ENCODE measurements at places on chromosomes 6 and 20.

DNA sequence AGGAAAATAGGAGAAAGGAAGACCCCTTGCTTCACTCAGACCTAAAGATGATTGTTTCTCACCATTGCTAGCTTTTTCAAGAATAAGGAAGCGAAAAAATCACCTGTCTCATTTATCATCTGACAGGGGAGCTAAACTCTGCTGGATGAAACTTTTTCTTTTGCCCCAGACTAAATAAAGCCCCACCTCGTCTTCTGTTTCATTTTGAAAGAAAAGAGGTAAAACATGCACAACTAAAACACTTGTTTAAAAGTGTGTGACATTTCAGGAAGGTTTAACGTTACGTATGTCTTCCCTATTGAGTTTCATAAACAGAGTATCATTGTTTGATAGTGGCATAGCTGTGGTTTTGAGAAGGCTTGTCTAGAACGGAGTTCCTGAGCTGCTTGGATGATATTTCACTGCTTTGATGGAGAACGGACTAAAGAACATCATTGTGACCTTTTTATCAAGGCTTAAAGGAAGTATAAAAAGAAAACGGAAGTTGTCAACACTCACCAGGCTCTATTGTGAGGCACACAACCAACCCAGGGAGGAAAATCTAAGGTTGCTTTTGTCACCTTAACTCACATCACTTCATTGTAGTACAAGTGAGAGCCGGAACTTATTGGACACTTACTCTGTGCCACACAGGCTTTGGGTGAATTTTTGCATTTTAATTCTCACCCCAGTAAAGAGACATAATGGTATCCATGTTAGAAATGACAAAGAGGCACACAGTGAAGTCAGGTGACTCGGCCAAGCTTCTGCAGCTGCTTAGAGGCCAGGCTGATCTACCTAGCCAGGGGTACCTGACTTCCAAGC is 29.5 kb downstream of the TSHZ2 start:
- no peak for DNase-seq

DNA sequence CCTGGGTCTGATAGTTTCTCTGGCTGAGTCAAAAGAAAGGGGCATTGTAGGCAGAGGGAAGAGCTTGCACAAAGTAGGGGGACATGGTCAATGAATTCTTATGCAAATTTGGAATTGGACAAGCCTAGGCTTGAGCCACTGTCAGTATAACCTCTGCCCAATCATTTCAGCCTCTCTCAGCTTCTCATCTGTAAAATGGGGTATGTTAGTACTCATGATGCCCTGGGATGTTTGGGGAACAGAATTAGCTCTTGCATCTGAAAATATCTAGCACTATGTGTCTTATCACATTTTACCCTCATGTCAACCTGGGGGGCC is 148.6 kb downstream of the DHX35 start:
- DNase-seq = no peak

- no peak for DNase-seq
These were observed 130.3 kb upstream of the LY86 start for GRCh38 chr6:6458172-6458571.

GRCh38 chr20:60581606-60582115 is 623.4 kb downstream of the CDH26 start:
- no peak for DNase-seq

GRCh38 chr20:20462185-20462584 is 94.3 kb downstream of the INSM1 start:
- no peak for DNase-seq

- DNase-seq = peak; percentile 33
These were observed 41.9 kb downstream of the KCTD20 start for GRCh38 chr6:36484736-36485135.

DNA sequence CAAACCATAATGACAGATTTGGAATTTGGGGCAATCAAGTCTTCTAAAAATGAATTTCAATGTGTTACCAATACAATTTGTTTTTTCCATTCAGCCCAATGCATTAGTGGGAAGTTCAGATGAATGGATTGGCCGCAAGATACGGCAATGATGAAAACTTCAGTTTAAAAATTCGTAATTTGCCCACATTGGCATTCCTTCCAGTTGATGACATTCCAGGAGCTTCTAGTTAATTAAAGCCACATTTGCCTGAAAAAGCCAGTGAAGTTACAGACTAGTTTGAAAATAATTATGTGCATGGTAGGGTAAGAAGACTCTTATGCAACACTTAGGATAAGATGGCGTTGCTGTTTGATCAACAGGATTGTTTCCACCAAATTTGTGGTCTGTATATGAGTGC is 46.2 kb downstream of the NHLRC1 start:
- no peak for DNase-seq

- DNase-seq = no peak
These were observed 104.4 kb downstream of the SYNE1 start for GRCh38 chr6:152532556-152533422.

DNA sequence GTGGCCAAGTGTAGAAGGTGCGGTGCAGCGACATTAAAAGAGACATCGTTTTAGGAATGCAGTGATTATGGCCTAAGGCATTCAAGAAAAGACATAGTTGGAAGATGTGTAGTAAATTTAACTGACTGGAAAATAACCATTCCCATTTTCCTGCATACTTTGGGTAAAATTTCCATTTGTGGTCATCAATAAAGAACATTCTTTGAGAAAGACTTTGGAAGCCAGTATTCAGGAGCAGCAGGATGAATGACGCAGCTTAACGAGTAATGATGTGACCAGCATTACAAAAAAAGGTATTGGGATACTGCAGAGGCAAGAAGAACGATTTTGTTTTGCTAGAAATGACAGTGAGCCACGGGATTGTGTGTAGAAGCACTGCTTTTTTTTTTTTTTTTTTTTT is 7.0 kb upstream of the RWDD1 start:
- no peak for DNase-seq

- DNase-seq = no peak
These were observed 475.3 kb upstream of the SOX4 start for GRCh38 chr6:21118216-21118780.

DNA sequence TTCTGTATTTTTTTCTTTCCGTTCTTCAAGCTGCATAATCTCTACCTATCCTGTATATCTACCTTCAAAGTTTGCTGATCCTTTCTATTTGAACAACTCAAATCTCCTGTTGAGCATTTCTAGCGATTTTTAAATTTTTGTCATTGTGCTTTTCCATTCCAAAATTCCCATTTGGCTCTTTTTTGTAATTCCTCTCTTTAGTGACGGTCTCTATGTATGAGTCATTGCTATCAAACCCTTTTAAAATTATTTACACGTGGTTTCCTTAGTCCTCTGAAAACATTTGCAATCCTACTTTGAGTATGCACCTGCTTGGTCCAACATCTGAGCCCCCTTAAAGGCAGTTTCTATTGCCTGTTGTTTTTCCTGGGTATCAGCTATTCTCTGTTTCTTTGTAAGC is 100.5 kb upstream of the FOXC1 start:
- no peak for DNase-seq

GRCh38 chr6:33604941-33605854 is 15.9 kb upstream of the ITPR3 start:
- no peak for DNase-seq

DNA sequence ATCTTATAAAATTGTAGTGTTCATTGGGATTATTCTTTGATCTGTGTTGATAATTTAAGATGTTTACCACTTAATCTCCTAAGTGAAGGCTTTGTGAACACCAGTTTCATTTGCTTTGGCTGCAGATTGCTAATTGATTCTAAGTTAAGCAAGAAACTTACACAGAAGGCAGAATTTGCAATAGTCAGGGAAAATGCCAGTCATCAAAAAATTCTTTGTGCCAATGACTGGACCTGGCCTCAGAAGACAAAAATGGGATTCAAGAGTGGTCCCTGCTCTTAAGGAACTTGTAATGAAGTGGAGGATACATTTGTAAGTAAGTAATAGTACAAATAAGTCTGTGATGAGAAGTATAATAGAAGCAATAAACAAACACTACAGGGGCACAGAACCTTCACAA is 63.3 kb upstream of the EXOC2 start:
- no peak for DNase-seq

- no peak for DNase-seq
These were observed 169.5 kb upstream of the RIPOR2 start for GRCh38 chr6:25105070-25105925.

DNA sequence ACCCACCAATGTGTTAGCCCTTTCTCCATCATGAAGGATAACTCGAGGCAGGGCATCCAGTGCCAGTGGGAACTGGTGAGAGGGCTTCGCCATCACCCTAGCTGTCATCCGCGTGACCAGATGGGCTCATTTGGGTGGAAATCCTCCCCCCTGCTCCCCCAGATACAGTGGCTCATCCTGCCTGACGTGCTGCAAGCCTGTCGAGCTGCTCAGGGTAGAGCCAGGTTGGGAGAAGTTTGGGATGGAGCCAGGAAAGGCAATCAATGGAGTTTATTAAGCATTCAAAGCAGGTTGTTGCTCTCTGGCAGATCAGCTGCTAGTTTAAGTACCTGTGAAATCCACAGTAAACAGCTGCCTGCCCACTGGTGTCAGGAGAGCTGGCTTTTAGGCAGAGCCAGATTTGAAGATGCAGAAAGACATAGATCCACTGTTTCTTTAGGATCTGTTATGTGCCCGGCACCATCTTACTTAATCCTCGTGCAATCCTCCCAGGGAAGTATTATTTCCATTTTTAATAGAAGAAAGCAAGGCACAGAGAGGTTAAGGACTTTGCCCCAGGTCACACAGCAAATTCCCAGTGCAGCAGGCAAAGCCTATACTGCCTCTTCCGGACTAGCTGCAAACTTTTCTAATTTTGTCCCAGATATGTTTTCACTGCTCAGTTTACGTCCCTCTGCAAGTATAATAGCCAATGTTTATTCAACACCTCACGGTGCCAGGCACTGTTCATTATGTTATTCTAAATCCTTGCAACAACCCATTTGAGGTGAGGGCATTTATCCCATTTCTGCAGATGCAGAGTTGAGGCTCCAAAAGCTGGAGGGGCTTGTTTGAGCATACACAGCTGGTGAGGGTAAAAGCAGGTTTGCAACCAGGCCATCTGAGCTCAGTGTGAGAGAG is 54.1 kb upstream of the KCNG1 start:
- no peak for DNase-seq

- DNase-seq = peak; percentile 21
These were observed 61.7 kb downstream of the ESF1 start for GRCh38 chr20:13723011-13723410.

GRCh38 chr6:22145376-22145775 is 151.5 kb downstream of the PRL start:
- DNase-seq = no peak

GRCh38 chr6:3693831-3694230 is 57.7 kb downstream of the PXDC1 start:
- no peak for DNase-seq

DNA sequence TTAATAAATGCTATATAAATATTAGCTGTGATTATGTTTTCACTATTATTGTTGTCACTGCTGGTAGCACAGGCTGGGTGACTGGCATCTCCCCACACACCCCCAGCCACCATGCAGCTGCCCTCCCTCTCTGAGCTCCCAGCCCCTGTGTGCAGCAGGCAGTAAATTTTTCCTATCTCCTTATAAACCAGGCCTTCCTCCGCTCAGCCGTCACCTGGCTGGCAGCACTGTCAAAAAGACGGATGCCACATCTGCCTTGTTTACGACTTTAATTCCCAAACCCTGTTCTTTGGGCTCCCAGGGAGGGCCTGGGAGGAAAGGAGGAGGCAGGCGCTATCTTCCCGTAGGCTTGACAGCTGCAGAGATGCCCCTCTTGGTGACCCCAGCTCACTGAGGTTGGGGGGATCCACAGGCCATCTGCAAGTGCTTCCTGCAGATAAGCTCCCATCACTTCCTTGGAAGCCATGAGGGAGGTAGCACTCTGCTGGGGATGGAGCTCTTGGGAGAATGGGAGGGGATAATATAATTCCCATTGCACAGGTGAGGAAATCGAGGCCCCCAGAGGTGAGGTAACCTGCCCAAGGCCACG is 94.5 kb downstream of the GRM4 start:
- DNase-seq = no peak

DNA sequence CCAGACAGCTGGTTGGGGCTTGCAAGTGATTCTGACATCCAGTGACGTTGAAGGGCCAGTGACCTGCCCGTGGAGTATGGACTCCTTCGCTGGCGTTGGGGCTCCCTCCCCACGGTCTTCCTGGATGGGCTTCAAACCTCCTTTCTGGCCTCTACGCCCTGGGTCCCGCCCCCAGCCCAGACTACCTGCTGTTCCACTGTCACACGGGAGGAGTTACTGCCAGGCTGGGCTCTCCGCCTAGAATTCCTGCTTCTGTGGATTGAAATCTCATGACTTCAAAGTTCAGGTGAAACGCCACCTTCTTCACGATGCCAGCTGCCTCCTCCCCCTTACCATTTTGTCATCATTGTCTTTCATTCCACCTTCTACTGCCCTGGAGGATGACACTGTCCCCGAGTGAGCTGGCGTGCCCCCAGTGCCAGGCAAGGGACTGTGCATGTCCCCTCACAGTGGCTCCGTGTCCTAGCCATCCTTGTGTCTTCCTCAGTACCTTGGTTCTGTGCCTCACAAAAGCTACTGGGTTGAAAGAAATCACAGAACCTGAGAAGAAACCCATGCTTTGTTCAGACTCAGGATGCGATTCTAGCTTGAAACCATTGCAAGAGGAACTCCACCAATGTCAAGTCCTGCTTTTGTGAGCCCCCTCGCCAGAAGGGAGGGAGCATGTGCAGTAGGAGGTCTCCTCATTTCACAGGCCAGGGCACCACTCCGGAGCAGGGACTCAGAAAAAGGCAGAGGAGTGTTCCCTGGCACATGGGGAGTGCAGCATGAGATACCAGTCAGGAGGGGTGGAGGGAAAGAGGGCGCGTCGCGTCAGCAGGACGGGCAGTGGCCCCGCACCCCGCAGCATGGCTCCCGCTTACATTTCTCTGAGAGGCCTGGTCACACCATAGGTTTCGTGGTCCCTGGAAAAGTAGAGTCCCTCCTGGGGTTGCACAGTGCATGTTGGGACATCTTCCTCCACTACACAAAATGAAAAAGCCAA is 11.0 kb upstream of the IRF4 start:
- no peak for DNase-seq

DNA sequence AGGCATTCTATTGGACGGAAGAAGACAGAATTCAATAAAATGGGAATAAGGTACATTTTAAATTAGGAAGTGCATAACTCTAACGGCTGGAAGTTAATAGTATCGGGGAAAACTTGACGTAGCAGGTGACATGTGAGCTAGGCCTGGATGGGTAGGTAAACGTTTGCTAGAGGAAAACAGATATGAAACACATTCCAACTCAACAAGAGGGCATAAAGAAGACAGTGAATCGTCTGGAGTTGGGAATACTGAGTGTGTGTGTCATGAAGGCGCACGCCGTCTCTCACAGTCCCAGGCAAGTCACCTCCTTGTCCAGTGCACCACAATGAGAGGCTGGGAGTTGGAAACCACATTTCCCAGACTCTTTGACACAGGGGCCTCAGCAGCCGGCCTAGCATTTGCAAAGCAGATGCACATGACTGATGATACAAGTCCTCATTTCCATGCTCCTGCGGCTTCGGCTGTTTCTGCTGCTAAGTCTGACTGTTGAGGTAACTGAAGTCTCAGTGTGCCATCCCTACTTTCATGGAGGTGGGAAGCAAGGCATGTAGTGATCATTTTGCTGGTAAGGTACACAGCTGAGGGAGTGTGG is 16.5 kb upstream of the NHSL1 start:
- DNase-seq = no peak

GRCh38 chr6:5729080-5729434 is 277.7 kb downstream of the NRN1 start:
- no peak for DNase-seq

GRCh38 chr6:107956586-107957307 is 1.3 kb downstream of the SEC63 start:
- DNase-seq = peak; percentile 62

- no peak for DNase-seq
These were observed 223.8 kb downstream of the NRN1 start for GRCh38 chr6:5782783-5783547.

Measured in GF-D8 (cell line).